Spinal cord (tissue), 10 donors: ENCODE measurements at places on chromosomes 4 and X. TPM values are rescaled to one million over a fixed set of nuclear protein-coding genes. Genes with fewer than 3 reads are reported as not detected.

DNA sequence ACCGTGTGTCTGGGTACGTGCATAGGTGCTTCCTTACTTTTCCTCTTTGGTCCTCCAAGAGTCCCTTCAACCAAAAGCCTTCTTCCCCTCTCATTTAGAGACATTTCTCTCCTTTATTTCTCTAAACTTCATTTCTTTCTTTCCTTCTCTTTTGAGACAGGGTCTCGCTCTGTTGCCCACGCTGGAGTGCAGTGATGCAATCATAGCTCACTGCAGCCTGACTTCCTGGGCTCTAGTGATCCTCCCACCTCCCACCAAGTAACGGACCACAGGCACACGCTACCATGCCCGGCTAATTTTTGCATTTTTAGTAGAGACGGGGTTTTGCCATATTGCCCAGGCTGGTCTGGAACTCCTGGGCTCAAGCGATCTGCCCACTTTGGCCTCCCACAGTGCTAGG, 42.2 kb downstream of the ACOX3 start:
- DNase-seq, result no peak

Gene SUPT20HL1
- not detected for total RNA-seq

Gene FANCB
- total RNA-seq, result 4.4 TPM

Gene TREX2
- total RNA-seq, result not detected
